ENCODE measurements at places on chromosomes 12 and 14. TPM values are rescaled to one million over a fixed set of nuclear protein-coding genes. Genes with fewer than 3 reads are reported as not detected.

DNA sequence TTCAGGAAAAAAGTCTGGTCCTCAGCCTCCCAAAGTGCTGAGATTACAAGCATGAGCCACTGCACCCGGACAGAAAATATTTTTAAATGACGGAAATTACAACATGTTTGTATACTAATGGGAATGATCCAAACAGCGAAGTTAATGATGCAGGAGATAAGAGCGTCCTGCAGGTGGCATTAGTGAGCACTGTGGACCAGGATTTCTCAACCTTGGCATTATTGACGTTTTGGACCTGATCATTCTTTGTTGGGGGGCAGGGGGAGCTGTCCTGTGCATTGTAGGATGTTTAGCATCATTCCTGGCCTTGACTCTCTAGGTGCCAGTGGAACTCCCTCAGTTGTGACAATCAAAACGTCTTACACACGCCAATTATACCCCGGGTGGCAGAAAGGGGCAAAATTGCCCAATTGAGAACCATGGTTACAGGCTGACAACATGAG, 34.1 kb downstream of the SCFD1 start:
- peak; percentile 8 for DNase-seq

DNA sequence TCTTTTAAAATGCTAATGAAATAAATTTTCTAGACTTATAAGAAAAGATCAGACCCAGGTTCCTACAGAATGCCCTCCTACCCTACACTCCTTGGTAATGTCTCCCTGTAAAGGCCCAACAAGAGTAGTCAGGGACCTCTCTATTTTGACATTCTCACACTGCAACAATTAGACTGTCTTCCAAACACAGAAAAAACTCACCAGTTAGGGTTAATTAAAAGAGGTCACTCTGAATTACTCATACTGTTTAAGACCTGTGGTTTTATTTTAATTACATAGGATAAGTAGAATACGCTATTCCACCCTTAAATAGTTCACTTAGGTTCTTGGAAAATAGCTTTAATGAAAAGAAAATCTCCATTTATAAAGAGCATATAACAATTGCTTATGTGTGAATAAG, 142.4 kb downstream of the ITPR2 start:
- DNase-seq, result no peak

GRCh38 chr12:27076468-27076867, 5.9 kb downstream of the C12orf71 start:
- DNase-seq, result no peak

GRCh38 chr12:39619316-39619659, 315 bp downstream of the ABCD2 start:
- DNase-seq, result no peak

DNA sequence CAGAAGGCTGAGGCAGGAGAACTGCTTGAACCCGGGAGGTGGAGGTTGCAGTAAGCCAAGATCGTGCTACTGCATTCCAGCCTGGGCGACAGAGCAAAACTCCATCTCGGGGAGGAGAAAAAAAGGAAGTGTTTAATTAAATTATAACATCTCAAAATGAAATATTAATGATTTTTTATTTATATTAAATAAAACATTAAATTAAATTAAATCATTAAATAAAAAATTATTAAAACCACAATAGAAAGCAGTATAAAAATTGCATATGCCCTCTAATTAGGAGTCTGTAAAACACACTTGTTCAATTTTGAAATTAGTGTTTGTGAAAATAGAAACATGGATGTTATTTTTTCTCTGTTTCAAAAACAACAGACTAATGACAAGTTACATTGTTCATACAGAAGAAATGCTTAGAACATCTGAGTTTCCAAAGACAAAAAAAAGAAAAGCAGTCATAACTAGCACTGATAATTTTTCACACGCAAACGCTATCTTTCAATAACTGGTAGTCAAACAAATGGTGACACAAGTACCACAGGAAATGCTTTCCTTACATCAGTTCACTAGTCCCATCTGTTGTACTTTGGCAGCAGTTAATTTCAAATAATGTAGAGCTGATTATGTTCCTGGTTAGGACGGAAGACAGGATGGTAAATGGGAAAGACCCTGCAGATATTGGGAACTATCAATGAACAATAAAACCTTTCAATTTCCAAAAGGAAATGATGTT, 54.9 kb downstream of the HECTD4 start:
- no peak for DNase-seq

- DNase-seq, result no peak
Measured at GRCh38 chr12:34119366-34119765, 97.1 kb downstream of the ALG10 start.

- no peak for DNase-seq
Measured at GRCh38 chr12:45994736-45995135, 4.4 kb upstream of the SCAF11 start.

GRCh38 chr14:55638665-55639064, 58.7 kb downstream of the KTN1 start:
- no peak for DNase-seq

DNA sequence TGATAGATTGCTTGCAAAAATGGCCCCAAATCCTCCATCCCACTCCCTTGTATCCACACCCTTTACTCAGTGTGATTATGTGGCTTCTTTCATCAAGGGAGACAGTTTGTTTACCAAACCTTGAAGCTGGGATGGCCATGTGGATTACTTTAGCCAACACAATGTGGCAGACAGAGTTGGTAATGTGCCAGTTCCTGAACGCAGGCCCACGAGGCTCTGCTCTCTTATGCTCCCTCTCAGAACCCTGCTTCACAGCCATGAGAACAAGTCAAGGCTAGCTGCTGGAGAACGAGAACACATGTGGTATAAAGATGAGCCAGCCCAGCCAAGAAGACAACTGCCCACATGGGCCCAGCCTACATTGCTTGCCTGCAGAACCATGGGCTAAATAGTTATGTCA, 162.3 kb downstream of the NDUFA12 start:
- DNase-seq, result no peak

The EPYC gene
- not detected for polyA plus RNA-seq

The KRT72 gene
- polyA plus RNA-seq, result 0.08 TPM

The ADGRD1 gene
- polyA plus RNA-seq, result 9.5 TPM

The FOXN4 gene
- polyA plus RNA-seq, result 0.15 TPM

The CLEC12A gene
- polyA plus RNA-seq, result 0.22 TPM
